ENCODE measurements at places on chromosomes 1 and 21.

DNA sequence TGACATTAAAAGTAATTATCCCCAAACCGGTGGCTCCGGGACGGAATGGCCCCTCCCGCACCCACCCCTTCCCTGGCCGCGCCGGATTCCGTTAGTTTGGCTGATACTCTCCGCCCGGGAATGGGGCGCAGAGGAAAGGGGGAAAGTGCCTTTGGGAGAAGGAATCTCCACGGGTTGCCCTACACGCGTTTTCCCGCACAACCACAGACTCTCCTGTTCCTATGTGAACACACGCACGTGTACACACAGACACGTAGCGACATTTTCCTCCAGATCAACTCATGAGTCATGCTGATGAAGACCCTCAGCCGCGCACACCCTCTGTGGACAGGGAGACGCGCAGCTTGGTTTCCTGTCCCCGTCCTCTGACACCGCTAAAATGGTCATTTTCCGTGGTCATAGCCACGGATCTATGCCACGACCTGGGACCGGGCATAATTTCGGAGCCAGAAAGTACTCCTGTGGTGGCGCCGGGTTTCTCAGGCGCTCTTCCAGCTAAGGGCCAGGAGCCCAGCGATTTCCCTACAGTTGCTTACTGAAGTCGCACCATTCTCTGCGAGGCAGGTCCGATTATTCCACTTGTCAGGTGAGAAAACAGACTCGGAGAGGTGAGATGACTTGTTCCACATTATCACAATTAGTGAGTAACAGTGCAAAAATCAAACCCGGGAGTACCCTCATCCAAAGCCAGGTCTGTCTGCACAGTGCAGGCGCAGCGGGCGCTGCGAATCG lies 4.0 kb upstream of the DMRTA2 start:
- DNase-seq, result no peak

GRCh38 chr1:106747232-106747631 lies 309.2 kb upstream of the PRMT6 start:
- DNase-seq, result no peak

- DNase-seq, result no peak
Measured at GRCh38 chr1:111611986-111612385, 7.6 kb upstream of the RAP1A start.

- DNase-seq, result no peak
Measured at GRCh38 chr21:41671859-41672542, 94.9 kb downstream of the RIPK4 start.

GRCh38 chr1:215004121-215004827 lies 78.3 kb upstream of the KCNK2 start:
- no peak for DNase-seq

DNA sequence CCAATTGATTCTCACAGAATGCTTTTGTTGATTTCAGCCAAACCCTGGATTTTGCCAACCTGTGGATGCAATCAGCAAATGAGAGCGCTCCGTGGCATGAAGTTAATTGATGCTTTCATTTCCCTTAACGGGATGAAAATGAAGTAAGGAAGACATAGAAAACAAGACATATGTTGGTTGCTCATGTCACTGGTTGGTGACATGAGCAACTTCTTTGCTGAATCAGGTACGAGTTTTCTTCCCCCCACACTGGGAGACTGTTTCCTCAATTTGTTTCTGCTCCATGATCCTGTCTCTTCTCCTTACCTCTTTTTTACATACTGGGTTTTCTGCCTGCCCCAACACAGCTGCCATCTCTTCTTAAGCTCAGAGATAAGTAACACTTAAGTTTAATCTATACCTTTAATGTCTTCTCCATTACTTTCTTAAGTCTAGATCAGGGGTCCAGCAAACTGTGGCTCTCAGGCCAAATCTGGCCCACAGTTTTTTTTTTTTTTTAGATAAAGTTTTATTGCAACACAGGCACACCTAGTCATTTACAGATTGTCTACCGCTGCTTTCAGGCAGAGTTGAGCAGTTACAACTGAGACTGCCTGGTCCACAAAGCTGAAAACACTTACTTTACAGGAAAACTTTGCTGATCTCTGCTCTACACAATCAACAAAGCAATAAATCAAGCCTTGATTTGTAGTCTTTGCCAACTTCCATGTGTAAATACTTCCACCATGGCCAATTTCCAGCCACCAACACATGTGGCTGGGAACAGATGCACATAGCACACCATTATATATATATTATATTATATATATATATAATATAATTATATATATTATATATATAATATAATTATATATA lies 13.3 kb downstream of the GPR157 start:
- no peak for DNase-seq

DNA sequence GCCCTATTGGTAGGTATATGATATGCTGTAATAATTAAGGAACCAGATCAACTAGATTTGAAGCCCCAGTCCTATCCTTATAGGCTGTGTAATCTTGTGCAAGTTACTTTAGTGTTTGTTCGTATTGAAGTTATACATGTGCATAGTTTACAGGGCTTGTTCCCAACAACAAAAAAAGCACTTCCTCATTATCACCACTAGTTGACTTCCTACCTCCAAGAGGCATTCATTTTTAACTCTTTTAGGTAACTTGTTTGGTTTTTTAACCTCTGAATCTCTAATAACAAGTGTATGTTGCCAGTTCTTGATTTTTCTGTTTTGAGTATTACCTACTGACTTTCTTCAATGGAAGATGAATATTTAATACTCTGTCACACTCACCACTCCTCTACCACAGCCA lies 71.9 kb downstream of the ST3GAL3 start:
- DNase-seq, result no peak

DNA sequence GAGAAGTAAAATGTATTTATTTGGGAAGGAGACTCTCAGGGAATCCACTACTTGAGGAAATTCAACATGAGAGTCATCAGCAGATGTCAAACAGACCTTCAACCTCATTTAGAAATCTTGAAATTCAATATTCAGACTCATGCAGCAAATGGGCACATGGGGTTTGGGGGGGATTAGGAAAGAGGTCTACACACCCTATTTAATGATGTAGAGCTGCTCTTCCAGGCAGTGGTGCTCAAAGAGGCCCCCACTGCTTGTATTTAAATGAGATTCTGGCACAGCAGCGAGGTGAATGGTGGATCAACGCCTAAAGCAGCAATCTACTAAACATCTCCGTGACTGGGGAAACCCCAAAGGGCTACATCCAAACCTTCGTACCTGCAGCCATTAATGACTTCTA lies 213.2 kb upstream of the C8B start:
- DNase-seq, result no peak

DNA sequence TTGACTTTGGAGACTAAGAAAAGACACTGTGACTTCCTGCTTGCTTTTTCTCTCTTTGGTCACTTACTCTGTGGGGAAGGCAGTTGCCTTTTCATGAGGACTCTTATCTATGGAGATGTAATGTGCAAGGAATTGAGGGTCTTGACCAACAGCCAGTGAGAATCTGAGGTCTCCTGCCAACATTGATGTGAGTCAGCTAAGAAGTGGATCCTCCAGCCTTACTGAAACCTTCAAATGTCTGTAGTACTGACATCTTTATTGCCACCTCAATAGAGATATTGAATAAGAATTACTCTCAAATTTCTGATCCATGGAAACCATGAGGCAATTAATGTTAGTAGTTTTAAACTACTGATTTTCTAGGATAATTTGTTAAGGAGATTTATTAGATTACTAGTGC lies 598.4 kb downstream of the ADGRL2 start:
- no peak for DNase-seq

GRCh38 chr1:5913078-5913845 lies 79.0 kb downstream of the NPHP4 start:
- no peak for DNase-seq

DNA sequence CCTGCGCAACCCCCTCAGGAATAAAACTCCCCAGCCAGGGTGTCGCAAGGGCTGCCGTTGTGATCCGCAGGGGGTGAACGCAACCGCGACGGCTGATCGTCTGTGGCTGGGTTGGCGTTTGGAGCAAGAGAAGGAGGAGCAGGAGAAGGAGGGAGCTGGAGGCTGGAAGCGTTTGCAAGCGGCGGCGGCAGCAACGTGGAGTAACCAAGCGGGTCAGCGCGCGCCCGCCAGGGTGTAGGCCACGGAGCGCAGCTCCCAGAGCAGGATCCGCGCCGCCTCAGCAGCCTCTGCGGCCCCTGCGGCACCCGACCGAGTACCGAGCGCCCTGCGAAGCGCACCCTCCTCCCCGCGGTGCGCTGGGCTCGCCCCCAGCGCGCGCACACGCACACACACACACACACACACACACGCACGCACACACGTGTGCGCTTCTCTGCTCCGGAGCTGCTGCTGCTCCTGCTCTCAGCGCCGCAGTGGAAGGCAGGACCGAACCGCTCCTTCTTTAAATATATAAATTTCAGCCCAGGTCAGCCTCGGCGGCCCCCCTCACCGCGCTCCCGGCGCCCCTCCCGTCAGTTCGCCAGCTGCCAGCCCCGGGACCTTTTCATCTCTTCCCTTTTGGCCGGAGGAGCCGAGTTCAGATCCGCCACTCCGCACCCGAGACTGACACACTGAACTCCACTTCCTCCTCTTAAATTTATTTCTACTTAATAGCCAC lies 696 bp downstream of the TGFB2 start:
- peak; percentile 16 for DNase-seq

GRCh38 chr1:196306421-196306820 lies 301.8 kb downstream of the KCNT2 start:
- no peak for DNase-seq

DNA sequence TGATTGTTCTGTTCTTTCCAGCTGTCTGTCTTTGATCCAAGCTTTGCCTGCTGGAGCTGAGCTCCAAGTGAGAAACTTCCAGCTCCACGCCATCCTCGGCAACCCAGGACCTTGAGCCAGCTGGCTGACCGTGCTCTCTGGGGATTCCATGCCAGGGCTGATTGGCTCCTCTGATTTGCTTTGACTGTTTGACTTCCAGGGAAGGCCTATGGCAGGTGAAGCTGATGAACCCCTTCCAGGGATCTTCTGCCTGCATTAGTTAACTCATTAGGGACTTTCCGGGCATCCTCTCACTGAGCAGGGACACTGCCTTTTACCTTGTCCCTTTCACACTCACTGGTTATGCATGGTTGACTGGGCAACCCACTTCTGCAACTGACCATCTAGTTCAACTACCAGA lies 406.1 kb downstream of the RPS6KC1 start:
- no peak for DNase-seq

DNA sequence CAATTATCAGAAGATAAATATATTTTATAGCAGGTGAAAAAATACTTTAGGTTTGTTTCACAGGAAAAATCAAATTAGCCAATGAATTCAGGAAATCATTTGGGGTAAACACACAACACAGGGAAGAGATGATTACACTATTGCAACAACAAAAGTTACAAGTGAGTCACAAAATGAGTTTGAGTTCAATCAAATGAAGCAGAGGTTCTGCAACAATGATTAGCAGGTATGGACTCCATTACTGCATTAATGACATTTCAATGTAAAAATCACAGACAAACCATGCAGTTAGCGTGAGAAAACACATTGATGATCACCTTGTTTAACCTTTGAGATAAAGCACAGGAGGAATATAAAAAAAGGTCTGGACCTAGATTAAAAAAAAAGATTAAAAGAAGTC lies 9.7 kb downstream of the ADGRL4 start:
- no peak for DNase-seq

GRCh38 chr1:70153739-70154138 lies 51.6 kb downstream of the LRRC40 start:
- no peak for DNase-seq

DNA sequence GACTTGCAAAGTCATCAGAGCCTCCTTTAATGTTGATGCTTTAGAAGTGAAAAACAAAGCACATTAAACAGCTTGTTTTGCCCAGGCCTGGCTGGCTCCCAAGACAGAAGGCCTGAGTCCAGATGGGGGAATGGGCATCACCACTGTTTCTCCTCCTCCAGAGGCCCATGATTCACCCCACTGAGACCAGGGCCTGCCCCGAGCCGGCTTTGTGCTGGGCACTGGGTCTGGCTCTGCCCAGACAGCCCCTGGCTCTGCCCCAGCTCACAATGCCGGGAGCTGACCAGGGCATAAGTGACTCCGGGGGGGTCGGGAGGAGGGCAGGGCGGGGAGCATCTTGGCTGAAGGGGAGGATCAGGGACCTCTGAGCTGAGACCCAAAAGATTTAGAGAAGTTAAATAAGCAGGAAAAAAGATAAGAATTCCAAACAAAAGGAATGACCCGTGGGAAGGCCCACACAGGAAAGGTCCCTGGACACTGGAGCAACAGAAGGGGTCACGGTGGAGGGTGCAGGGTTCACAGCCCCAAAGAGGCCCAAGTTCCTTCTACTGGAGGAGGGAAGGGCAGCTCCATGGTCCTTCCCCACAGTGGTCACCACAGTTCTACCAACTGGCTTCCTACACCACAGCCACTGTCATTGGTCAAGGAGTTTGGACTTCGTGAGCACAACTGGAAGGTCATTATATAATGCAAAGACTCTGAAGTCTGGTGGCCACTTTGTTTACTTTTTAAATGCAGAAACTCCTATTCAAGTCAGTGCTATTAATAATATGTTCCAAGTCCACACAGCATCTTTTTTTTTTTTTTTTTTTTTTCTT lies 5.5 kb downstream of the C2CD2 start:
- no peak for DNase-seq

GRCh38 chr1:59107516-59107915 lies 189.4 kb upstream of the FGGY start:
- no peak for DNase-seq

GRCh38 chr1:222613627-222614026 lies 4.3 kb upstream of the MIA3 start:
- DNase-seq, result no peak

- no peak for DNase-seq
Measured at GRCh38 chr21:20949884-20950283, 48.3 kb upstream of the NCAM2 start.

DNA sequence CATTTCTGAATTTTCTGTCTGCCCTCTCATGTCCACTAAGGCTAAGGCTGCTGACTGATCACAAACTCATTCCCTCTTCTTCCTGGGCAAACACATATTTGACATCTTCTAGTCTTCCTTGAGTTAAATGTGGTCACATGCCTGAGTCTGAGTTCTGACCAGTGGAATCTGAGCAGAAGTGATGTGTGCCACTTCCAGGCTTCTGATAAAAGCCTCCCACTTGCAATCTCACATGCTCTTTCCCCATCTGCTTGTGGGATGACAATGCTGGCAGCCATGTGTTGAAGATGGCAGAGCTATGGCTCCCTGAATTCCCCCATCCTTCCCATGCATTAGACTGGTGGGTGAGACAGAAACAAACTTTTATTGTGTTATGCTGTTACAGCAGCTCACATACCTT lies 149.9 kb upstream of the ZNF648 start:
- DNase-seq, result no peak

- no peak for DNase-seq
Measured at GRCh38 chr21:25700741-25701140, 34.0 kb downstream of the ATP5PF start.

DNA sequence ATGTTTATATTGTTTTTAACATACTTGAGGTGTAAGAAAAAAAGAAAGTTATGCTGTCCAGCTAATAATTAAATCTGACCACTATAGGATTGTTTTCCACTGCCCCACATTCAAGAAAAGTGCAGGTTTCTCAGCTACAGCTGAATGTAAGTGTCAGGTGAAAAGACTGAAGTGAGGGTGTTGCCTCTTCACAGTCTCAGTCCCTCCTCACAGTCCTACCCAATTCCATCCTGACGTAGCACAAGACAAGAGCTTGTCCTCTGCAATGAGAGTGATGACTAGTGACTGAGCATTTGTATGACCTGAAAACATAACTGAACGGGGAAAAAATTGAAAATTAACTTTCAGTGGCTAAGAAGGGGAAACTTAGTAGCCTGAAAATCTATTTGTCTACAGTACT lies 1039.5 kb downstream of the ADGRL2 start:
- no peak for DNase-seq

Measured in stimulated activated CD4-positive, alpha-beta T cell treated with anti-CD3 and anti-CD28 coated beads, Interleukin-4, amount 100 ng/mL, for 4 hours (primary cell).